ENCODE measurements at places on chromosomes 11 and 22.
A peak's percentile ranks its signal among the peaks of the same experiment; 100 is the strongest.

- DNase-seq: no peak
Measured at GRCh38 chr22:37633089-37633624, 6.3 kb upstream of the SH3BP1 start.

GRCh38 chr11:1936781-1937615, 10.1 kb upstream of the MRPL23 start:
- no peak for DNase-seq

- DNase-seq: no peak
Measured at GRCh38 chr22:46416520-46416871, 81.0 kb downstream of the TRMU start.

DNA sequence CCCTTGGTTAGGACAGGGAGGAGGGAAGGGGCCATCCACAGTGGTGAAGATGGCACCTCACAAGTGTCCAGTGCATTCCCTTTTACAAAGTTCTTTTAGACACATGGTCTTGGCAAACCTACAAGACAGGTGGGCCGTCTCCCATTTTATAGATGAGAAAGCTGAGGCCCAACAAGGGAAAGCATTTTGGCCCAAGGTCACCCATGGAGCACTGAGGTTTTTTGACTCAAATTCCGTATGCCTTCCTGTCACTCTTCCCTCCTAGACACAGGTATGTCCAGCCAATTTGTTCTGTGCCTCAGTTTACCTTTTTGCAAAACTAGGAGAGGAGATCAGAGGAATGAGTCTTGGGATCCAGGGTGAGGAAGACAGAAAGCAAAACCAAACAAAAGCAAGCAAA, 1.2 kb downstream of the C1QTNF4 start:
- DNase-seq: no peak

GRCh38 chr11:12979928-12980689, 29.0 kb upstream of the RASSF10 start:
- peak; percentile 7 for DNase-seq

GRCh38 chr11:79139900-79140299, 300.9 kb downstream of the TENM4 start:
- no peak for DNase-seq

DNA sequence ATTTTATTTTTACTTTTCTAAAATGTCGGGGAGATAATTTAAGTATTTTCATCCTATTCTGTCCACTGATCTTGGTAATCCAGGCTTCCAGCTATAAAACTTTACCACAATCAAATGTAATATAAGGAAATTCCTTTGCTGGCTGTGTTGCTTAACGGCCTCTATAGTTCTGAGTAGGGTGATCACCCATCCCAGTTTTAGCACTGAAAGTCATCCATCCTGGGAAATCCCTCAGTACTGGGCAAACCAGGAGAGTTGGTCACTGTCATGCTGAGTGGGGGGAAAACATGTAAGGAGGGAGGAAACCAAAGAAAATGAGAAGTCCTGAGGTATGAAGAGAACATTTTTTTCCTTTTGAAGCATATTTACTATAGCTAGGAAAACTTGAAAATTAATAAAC, 12.8 kb upstream of the BACE1-AS start:
- DNase-seq: no peak

DNA sequence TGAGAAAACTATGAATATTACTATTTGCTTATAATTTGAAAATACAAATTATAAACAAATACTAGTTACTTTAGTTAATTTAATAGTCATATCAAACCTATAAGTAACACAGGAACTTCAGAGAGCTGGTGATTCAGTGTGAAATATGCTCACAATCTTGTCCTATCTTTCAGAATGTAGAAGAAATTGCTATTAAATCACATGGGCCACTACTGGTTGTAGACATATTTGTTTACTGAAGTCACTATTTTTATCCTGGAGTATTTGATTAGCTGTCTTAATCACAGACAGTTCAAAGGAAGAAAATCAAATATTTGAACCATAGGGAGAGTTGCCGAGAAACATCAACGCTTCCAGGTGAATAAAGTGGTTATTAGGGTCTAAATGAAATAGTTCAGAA, 187.6 kb upstream of the ANO3 start:
- no peak for DNase-seq

- DNase-seq: no peak
Measured at GRCh38 chr11:68436162-68436888, 24.2 kb upstream of the PPP6R3 start.

DNA sequence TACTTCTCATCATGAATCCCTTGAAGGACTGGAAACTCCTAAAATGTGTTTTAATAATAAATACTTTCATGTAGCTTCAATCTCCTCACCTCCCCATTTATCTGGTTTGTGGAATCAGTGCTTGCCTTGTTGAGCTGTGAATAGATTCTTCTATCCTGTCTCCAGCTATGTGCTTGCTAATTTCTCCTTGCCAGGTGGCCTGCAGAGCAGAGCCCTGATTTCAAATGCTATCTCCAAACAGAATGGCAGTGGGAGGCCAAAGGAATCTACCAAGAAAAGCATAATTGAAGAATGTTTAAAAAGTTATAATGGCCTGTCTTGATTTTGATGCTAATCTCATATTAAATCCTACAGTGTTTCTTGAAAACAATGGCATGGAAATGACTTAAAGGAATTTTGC, 309.3 kb upstream of the CHORDC1 start:
- no peak for DNase-seq

DNA sequence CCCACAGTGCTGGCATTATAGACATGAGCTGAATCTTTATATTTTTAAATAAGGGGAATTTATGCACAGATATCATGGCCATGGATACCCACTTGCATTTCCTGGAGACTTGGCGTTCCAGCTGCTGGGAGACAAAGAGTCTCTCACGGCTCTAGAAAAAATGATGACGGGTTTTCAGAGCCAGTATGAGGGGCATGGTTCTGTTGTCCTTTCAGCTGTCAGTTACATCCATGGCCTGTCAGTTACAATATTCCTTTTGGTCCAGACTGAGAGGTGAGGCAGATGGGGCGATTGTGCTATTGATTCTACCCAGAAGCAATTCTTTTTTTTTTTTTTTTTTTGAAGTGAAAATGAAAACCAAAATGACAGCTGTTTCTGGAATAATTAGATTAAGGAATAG, 29.7 kb downstream of the USH1C start:
- DNase-seq: no peak
